Spinal cord (tissue), 10 donors: ENCODE measurements at places on chromosomes 1 and 21.
A peak's percentile ranks its signal among the peaks of the same experiment; 100 is the strongest.

DNA sequence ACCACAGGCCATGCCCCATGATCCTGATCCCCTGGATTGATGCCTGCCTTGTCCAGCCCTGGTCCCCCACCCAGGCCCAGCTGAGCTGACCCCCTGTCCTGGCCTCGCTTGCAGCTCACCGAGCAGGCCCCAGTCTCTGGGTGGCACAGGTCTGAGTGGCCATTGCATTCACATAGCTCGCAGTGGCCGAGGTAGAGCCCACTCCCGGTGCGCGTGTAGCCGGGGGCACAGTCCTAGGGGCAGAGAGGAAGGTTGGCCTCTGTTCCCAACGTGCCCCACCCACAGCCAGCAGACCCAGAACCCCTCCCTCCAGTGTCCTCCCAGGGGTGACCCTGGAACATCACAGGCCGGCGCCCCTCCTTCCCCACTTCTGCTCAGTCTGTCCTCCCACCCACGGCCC, 51.9 kb downstream of the LDLRAD2 start:
- DNase-seq, result no peak

GRCh38 chr1:153606194-153606593, 6.7 kb downstream of the S100A16 start:
- no peak for DNase-seq

DNA sequence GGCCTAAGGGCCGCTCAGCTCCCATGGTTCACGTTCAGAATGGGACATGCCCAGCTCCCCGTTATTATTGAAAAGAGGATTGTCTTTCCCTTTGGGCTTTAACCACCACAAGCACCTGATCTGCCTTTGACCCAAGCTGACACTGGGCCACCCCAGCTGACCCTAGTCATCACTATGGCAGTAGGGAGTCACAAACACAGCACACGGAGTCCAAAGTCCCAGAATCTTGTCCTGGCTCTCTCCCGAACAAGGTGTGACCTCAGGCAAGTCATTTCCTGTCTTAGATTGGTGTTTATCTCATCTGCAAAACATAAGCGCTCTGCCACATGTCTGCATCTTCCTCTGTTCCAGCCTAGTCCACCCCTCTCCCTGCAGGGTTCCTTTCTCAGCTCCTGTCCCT, 31.5 kb downstream of the IGFN1 start:
- DNase-seq, result no peak

- DNase-seq, result no peak
Observed at GRCh38 chr1:71351438-71351837, 270.6 kb upstream of the ZRANB2 start.

GRCh38 chr1:110728388-110729001, 53.8 kb upstream of the KCNA3 start:
- no peak for DNase-seq

GRCh38 chr1:33443080-33443704, 12.3 kb upstream of the PHC2 start:
- no peak for DNase-seq

- DNase-seq, result peak; percentile 45
Observed at GRCh38 chr1:17439250-17440073, at the start of gene RCC2. Gene RCC2 (minus strand): TSS chr1:17439677. CDS start chr1:17438514, 1,163 bp downstream.

GRCh38 chr21:45040739-45041138, 33.6 kb upstream of the ADARB1 start:
- no peak for DNase-seq

- DNase-seq, result no peak
Observed at GRCh38 chr1:155277902-155278688, 832 bp downstream of the HCN3 start.

GRCh38 chr1:172951730-172952365, 98.9 kb downstream of the TNFSF18 start:
- DNase-seq, result no peak
